ENCODE measurements at places on chromosomes 2 and 18.

DNA sequence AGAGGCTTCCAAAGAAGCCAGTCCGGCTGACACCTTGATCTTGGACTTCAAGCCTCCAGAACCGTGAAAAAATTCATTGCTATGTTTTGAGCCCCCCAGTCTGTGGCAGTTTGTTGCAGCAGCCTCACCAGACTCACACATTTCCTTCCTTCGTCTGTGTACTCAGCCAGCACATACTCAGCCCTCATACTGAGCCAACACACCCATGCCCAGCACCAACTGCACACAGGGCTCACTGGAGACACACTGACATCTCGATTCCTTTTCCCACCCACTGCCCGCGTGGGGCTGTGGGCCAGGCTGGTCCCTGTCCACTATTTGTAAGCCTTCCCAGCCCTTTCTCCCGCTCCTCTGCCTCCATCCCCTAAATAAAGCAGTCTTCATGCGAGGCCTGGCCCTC, 24.1 kb upstream of the NMUR1 start:
- DNase-seq = no peak

- DNase-seq = no peak
Observed at GRCh38 chr2:106956416-106956815, 70.4 kb upstream of the ST6GAL2 start.

DNA sequence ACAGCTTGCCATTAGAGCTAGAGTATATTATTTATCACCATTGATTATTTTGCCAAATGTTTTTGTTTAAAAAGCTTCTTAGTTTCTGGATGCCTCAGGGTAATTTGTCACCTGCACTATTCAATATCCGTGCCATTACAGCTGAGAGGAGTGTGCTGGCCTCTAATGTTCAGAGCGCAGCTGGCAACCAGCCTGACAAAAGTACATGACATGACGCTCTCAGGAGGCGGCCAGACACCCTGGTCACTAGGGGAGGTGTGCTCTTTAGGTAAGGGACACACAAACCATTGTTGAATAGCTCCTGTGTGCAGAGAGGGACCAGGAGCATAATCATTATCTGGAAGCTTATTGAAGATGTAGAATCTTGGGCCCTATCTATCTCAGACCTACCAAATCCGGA, 20.3 kb downstream of the LIMS1 start:
- DNase-seq = no peak

- DNase-seq = no peak
Observed at GRCh38 chr18:13317801-13318200, 99.2 kb downstream of the LDLRAD4 start.

GRCh38 chr2:52995424-52995823, 772.2 kb upstream of the CHAC2 start:
- no peak for DNase-seq

- DNase-seq = no peak
Observed at GRCh38 chr2:188416367-188416766, 124.7 kb downstream of the GULP1 start.

- DNase-seq = no peak
Observed at GRCh38 chr2:236862961-236863728, 222.5 kb upstream of the COPS8 start.

DNA sequence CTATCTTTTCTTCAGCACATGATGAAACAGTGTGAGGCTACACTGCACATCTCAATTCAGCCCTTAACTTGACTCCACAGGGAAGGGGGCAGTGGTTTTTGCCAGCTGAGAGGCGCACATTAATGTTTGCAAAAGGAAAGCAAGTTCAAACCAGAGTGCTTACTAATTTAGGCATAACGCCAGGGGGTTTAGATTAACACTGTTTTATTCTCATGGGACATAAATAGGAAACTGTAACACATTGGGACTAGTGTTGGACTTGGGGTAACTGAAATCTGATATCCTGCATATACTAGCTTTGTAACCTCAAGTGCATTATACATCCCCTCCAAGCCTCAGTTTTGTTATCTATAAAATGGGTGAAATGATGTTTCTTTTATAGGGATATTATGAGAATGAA, 821.2 kb upstream of the ID2 start:
- no peak for DNase-seq

Data from SW480 (cell line).